GF-D8 (cell line): ENCODE measurements at places on chromosomes 7 and 10.

DNA sequence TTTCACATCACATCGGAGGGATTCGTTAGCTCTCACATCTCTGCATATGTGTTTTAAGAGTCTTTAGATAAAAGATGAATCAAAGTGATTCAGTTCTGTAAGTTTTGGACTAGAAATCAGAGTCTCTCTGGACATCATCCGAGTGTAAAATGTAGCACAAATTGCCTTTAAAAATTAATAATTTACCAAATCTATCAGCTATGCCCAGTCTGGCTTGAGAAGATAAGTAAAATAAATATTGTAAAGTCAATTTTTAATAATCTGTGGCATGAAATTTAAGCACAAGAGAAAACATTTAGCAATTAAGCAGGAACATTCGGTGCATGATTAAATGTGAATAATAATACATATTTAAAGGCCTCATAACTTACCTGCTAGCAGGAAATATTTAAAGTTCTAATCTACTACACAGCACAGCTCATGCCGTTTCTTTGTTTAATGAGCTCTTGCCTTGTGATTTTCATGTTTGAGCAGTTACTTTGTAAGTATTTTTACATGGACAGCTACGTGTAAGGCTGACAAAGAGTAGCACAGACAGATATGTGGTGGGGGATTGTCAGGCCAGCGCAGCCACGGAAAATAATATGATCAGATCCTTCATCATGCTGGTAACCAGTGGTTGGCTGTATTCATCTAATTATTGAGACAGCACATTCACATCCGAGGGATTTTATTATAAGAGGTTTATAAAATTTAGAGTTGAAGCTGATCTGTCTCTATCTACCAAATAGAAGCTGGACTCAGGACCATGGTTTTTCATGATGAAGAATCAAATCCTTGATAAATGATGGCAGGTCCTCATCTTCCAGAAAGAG, 317.3 kb downstream of the ADARB2 start:
- DNase-seq: no peak

GRCh38 chr10:82813856-82814255, 938.9 kb downstream of the NRG3 start:
- no peak for DNase-seq

DNA sequence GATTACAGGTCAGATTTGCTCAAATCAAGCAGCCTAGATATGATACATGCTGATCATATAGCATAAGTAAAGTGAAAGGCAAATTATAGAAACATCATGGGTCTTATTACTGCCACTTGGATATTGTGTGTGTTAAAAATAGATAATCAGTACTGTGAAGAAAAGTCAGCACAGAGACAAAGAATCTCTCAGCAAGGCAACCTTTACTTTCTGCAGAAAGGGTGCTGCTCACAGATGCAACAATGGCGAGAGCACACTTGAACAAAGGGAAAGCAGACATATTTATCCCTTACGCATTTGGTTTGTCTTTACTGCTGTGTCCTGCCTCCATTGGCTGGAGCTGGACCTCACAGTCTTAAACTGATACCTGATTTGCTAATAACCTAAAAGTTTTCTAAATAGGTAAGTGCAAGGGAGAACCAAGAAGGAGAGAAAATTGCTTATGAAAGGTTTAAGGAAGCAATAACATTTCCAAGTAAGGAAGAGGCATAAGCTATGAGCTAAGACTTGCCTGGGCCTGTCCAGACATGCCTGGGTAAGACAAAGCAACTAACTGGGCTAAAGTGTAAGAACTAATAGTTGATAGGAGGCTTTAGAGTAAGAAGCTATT, 1310.8 kb upstream of the LRRTM3 start:
- DNase-seq: no peak

GRCh38 chr10:129799942-129800341, 164.1 kb downstream of the EBF3 start:
- DNase-seq: no peak

- DNase-seq: no peak
Measured at GRCh38 chr7:28988810-28989209, 30.7 kb upstream of the TRIL start.

GRCh38 chr7:129493555-129493954, 8.8 kb upstream of the SMKR1 start:
- DNase-seq: no peak

DNA sequence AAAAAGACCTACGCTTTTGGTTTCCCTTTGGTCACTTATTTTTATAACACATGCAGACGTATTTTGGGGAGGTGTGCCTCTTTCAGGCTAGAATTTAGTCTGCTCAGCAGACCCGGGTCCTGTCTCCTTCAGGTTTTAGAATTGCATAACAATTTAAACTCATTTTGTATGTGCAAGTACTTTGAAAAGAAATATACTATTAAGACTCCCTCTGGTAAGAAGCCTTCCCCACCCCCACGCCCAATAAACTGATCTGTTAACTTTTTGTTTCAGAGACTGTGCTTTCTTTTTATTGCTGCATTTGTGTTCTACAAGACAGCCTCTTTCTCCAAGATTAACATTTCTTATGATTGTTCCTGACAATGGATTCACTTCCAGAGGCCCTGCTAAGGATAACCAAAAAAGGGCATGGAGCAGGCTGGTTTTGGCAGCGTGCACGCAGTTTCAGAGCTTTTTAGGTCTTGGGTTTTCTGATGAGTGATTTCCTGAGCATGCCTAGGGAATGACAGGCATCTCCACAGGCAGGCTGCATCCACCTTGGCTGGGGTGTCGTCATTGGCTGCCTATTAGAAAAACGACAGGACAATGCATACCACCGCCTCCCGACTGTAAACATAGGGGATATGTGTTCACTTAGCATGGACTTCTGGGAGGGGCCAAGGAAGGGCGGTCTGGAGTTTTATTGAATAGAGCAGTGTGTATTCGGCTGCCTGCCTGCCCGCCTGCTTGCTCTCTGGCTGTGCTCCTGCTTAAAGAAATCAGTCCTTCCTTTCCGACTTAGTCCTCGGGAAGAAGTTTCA, at the start of gene CALD1:
Gene CALD1, plus strand, starts transcription at position 694 of the 800 bp plus-strand sequence. CDS start 88,100 bp downstream, outside the sequence.
- no peak for DNase-seq

DNA sequence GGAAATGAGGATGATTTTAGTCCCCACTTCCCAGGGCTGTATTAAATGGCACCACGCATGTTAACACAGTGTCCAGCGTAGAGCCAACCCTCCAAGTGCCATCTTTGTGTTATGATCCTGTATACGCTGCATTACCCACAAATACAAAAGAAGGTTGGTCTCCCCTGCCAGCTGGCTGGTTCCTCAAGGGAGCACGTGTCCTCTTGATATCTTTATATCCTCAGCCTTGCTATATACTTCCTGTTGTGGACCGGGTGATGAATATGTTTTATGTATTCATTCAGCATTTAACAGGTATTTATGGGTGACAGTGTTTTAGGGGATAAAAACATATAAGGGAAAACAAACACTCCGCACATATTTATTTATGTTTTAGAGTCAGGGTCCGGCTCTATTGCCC, 23.2 kb upstream of the PRRT4 start:
- DNase-seq: peak; percentile 29

- DNase-seq: peak; percentile 16
Measured at GRCh38 chr7:122092964-122093797, 50.9 kb downstream of the AASS start.

GRCh38 chr7:135859538-135859937, 110.9 kb upstream of the FAM180A start:
- DNase-seq: no peak

GRCh38 chr7:52233248-52233647, 802.2 kb upstream of the POM121L12 start:
- no peak for DNase-seq

GRCh38 chr10:80289451-80290287, at the start of gene MAT1A:
Gene MAT1A, minus strand, starts transcription at chr10:80289658. Its CDS starts 235 bp downstream, at chr10:80289423.
- no peak for DNase-seq

DNA sequence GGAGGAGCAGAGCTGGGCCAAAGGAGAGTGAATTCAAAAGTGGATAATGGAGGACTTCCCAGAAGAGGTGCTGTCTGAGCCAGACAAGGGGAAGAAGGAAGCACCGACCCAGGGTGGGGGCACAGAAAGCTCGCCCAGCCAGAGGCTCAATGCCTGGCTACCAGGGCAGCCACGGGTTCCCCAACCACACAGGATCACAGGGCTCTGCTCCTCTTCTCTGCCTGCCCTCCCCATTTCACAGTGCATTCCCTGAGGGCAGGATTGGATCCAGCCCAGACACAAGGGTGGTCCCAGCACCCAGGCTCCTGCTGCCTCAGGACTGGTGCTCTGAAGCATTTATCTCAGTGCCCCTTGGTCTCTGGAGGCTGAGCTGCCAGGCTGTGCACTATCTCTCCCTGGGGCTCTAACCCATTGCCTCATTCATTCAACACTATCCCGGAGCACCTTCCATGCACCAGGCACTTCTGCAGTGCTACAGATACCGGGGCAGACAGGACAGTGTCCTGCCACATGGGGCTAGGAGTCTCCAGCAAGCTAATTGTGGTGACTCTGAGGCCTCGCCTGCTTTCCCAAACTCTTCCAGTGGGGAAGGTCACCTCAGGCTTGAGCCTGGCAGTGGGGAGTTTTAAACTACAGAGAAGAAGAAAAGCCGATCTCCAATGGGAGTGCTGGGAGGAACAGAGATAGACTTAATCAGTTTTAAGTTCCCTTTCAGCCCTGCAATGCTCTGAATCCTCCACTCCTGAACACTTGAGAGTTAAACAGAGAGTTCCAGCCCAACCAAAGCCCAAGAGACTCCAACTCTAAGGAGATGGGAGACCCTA, 201.8 kb upstream of the ZMIZ1 start:
- no peak for DNase-seq
